ENCODE measurements at places on chromosomes 3 and 15.
A peak's percentile ranks its signal among the peaks of the same experiment; 100 is the strongest.

- DNase-seq: no peak
These were observed 444.3 kb upstream of the ATP11B start for GRCh38 chr3:182349051-182349450.

DNA sequence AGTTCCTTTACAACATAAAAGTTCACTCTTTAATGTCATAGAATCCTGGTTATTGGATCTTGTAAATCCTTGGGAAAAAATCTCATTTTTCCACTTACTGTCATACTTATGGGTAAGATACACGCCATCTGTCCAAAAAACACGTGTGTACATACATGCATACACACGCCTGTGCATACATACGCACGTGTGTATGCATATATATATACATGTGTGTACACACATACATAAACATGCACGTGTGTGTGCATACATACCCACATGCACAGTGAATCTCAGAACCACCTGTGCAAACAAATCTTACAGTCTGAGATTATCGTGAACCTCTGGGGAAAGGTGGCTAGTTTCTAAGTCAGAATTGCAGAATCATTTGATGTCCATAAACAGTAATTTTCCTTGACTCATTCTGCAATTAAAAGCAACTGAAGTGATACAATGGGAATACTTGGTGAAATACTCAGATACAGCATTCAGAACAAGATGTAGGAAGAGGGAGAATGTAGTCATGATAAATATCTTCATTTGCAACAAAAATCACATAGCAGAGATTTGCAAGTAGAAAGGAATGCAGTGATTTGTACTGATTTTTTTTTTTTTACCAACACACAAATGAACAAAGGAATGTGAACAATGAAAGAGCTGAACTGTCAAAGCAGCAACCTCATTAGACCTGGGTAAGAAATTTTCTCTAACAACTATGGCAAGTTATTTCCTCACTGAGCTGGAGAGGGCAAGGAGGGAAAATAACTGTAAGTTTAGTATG, 160.6 kb upstream of the POU1F1 start:
- DNase-seq: no peak

DNA sequence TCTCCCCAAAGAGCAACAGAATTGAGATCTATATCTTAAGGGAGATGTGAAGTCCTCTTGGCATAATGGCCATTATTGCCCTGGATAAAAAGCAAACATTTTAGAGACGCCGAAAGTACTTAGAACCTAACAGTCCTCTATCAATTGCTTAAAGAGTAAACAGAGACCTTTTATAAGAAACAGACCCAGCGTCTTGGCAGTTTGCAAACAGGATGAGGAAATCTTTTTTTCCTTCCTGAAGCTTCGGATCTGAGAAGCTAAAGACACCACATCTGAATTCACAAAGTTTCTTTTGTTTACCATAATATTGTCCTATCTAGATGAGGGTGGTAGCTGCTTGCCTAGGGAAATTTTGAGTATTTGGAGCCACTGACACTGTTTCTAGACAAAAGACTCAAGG, 59.9 kb upstream of the LIMD1 start:
- DNase-seq: no peak

DNA sequence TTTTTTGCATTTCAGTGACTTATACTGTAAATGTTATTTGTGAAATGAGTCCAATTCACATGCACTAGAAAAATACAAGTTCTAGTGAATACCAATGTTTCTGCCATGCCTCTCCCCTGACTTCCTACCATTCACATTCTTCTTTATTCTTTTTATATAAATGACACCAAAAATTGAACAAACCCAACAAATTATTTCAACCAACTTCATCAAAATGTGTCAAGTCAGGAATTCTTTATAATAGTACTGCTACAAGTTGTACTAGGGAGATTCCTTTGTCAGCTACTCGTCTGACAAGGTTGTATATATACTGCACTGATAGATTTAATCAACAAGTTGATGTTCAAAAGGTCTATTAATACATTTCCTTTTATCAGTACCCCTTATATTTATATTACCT, 3.0 kb downstream of the TBL1XR1 start:
- no peak for DNase-seq

- DNase-seq: no peak
These were observed 16.1 kb downstream of the ZNF80 start for GRCh38 chr3:114221165-114221880.

DNA sequence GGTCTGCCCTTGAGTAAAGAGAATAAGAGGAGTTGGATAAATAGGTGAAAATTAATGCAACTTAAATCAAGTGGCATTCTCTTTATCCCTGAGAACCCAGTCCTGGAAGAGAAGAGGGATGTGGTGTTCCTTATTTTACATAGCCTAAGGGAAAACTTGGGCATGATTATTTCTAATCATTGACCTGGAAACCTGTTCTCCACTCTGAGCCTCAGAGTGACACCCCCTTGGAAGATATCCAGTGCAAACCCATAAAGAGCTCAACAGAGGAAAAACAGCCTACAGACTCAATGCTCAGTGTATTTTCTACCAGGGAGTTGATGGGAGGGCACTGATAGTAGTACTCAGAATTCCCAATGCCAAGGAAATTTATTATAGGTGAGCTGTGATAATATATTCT, 22.0 kb downstream of the SLC15A2 start:
- no peak for DNase-seq

DNA sequence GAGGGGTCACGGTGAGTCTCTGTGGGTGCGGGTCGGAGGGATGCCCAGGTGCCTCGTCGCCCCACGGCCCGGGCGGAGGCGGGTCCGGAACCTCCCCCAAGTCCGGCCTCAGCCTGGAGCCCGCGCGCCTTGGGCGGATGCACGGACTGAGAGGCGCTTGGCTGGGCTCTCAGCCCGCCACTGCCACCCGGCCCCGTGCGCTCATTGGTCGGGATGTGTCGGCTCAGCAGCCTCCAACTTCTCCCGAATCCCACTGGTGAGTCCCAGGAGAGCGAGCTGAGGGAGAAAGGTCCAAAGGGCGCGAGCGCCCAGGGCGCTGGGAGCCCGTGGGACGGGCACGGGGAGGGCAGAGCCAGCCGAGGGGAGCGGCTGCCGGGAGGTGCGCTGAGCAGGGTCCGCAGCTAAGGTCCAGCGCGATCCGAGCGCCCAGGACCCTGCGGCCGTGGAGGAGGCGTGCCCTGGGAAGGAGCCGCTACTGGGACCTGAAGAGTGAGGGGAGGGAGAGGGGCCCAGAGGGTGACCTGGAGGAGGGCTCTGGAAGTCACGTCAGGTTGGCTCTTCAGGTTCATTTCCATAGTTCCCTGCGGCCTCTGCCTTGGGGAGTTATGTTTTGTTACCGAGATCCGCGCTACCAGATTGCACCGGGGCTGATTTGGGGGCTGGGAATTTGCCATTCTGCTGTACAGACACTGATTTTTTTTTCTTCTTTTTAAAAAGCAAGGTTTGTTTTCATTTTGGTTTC, at the start of gene MME:
Gene MME (plus strand): TSS at position 574 of the 742 bp plus-strand sequence. CDS start 3,849 bp downstream, outside the sequence.
- DNase-seq: no peak

DNA sequence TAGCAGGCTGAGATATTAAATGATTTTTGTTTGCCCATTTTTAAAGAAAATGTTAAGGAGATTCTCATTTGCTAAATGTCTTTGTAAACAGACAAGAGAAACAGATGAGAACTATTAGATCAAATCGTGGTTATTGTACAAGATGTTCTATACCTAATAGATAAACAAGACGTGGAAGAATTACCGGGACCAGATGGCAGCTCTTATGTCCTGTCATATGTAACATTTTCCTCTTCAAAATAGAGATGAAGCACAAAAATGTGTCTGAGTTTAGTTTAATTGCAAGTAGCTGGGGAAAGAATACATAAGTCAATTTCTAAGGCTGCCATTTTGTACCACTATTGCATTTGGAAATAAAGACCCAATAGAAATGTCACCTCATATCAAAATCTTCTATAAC, 553.7 kb downstream of the TUSC7 start:
- no peak for DNase-seq

DNA sequence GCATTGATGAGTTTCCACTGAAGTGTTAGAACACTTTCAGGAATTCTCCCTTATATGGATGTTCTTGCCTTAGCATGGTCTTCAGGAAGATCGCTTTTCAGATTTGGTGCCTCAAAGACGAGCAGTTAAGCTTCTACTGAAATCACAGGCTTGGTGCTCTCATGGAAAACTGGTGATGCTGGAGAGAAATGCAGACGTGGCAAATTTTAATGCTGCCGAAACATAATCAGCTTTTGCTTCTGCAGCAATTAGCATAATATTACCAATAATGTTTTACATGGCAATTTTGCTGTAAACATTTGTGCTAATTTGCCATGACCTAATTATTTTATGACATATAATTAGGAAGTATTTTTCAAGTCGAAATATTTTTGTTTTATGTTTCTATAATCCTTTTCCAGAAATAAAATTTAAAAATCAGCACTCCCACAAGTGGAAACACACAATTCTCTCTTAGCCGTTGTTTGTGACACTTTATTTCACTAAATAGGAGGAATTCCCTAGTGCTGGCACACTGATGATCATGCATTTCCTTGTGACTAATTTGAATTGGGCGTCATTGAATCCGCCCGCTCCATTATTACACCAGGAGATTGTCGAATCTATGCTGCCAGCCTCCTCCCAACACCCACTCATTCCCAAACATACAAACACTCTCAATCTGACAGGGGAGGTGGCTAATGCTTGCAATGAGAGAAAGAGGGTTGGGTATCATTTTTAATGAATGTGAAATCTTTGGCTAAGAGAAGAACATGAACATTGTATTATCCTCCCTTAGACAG, 506.8 kb upstream of the PPP2R3A start:
- no peak for DNase-seq

DNA sequence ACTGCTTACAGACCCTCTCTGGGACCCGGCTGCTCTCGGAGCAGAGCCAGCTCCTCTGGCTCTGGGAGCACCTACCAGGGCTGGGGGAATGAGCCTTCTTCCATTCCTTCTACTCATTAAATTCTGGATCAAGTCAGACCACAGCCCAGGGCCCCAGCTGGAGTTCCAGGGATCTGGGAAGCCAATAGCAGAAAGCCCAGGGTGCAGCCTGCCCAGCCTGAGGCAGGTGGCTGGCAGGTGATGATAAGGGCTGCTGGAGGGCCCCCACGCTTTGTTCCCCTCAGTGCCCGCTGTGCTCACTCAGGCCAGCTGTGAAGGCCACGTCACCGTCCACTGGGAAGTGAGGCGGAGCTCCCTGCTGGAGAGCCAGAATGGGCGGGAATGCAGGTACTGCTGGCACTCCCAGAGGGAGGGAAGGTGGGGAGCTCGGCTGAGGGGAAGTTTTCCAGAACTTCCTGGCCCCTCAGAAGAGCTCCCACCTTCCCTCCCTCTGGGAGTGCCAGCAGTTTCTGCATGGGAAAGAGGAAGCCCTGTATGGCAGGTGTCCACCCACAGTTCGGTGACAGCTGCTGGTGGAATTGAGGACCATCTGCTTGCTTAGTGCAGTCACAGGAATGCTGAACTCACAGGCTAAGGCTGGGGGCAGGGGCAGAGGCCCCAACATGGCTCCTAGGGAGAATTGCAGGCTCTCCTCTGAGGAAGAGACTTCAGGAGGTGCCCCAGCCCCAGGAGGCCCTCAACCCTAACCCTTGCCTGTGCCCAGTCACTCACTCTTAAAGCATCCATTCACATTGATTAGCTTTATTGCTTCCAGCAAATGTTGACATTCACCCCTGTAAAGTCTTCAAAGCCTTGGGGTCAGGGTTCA, 12.6 kb upstream of the RTP3 start:
- no peak for DNase-seq

DNA sequence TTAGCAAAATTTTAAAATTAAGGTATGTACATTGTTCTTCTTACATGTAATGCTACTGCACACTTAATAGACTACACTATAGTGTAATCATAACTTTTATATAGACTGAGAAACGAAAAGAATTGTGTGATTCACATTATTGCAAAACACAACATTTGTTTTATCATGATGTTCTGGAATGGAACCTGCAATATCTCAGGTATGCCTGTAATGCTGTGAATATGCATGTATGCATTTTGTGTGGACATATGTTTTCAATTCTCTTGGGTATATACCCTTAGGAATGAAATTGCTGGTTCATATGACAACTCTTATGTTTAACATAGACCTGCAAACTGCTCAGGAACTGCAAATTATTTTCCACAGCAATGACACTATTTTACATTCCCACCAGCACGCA, 38.6 kb upstream of the TJP1 start:
- DNase-seq: no peak

GRCh38 chr15:72057548-72058091, 60.3 kb downstream of the MYO9A start:
- no peak for DNase-seq

DNA sequence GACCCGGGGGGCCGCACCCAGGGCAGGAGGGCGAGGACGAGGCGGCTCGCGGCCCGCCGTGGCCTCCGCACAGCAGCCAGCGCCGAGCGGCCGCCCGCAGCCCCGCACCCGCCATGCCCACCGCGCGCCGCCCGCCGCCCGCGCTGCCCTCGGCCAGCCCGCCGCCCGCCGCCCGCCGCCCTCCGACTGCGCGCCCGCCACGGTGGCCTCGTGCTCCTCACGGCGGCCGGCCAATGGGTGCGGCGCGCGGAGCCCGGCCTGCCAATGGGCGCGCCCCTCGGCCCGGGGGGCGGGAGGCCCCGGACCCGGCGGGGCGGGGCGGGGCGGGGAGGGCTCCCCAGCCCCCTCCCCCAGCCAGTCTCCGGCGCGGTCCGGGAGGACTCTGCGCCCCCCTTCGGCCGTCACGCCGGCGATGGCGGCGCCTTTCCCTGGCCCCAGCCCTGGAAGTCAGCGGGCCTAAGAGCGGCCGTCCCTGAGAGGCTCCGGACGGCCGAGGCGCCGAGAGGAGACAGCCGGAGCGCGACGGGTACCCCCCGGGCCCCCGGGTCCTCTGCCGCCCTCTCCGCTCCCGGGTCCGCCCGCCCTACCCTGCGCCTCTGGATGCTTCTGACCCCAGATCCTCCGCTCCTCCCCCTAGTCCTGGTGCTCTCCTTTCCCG, at the start of gene NT5DC2:
Gene NT5DC2 (minus strand): TSS at position 235 of the 658 bp plus-strand sequence. CDS start 120 bp downstream, at position 115.
- peak; percentile 69 for DNase-seq

GRCh38 chr15:83653288-83653638, 660 bp upstream of the ADAMTSL3 start:
- DNase-seq: no peak

DNA sequence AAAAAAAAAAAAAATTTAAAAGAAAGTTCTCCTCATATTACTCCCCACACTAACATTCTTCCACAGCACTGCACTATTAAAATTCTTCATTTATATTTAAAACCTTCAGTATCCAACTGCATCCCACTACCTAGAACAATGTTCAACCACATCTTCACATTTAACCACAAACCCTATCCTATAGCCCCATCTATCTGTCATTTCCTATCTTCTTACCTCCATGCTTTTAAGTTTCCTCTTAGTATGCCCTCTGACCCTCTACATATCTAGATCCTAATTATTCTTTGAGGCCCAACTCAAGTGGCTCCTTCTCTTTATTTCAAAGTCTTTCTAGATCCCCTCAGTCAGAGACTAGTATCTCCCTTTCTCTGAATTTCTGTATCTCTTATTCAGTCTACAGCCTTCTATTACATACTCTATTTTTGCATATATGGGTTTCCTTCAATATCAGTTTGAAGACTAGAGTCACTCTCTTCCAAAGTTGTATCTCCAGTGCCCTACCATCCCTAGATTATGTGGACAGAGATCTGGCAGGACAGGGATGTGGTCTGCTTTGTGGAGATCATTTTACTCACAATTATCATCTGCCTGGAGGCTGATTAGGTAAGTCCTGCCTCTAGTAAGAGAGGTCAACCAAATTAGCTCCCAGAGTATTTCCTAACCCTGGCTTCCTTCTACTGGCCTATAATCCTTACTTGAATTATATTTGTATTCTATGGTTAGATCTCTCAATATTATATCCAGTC, 1.4 kb downstream of the CIAO2A start:
- DNase-seq: no peak

- DNase-seq: no peak
These were observed 32.3 kb downstream of the CHDH start for GRCh38 chr3:53813876-53814275.
